Activated effector memory CD4-positive, alpha-beta T cell treated with Interleukin-2 at 50 U/mL for 16 hours (primary cell): ENCODE measurements at places on chromosomes 2 and 18.

DNA sequence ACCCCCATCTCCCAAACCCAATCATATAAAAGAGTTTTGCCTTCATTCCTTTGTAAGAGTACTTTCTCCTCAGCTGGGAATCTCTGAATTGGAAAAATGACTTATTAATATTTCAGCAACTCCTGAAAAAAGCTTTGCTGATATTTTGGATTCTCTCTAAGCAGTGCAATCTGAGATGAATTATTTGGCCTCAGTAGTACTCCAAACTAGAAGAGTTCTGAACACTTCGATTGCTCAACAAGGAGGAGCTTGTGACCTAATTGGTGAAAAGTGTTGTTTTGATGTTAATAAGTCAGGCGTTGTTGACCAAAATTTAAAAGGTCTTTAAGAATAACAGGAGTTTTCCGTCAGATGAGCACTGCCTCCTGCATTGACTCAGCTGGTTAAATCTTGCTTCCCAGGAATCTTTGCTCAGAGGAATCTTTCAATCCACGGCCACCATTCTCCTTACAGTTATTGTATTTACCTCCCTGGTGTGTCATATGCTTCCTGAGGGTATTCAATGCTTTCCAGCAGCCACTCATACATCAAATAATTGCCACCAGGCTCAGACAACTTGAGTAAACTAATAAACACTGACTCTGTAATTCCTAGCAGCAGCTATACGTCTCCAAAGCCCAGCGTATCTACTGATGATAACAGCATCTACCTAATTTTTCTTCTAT is 24.5 kb upstream of the LIPG start:
- DNase-seq = no peak

DNA sequence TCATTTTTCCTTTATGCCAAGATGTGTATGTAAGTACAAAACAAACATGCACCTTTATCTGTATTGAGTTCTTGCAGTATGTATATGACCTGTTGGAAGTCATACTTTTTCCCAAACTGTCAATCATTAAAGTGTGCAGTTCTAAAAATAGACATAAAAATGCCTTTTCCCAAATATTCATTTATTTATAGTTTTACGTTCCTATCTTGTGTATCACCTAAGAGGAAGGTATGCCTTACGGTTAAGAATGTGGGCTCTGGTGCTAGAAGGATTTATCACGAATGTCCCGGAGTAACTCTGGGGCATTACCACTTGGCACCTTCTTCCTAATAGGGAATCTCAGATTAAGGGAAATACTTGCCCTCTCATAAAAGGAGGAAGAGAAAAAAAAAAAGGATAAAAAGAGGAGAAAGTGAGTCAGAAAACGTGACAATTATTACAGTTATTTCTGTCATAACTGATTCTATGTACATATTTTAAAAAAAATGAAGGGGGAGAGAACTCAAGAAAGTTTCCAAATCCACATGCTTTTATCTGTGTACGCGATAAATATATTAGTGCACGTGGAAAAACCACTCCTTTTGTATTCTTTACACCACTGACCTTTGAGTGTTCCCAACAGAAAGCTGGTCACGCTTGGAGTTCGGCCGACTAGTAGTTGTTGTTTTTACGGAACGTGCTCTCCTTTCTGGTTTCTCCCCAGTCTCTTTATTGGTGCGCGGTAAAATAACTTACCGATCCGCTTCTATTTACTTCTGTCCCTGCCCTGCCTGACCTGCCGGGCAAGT is 721 bp downstream of the MCEE start:
- no peak for DNase-seq

DNA sequence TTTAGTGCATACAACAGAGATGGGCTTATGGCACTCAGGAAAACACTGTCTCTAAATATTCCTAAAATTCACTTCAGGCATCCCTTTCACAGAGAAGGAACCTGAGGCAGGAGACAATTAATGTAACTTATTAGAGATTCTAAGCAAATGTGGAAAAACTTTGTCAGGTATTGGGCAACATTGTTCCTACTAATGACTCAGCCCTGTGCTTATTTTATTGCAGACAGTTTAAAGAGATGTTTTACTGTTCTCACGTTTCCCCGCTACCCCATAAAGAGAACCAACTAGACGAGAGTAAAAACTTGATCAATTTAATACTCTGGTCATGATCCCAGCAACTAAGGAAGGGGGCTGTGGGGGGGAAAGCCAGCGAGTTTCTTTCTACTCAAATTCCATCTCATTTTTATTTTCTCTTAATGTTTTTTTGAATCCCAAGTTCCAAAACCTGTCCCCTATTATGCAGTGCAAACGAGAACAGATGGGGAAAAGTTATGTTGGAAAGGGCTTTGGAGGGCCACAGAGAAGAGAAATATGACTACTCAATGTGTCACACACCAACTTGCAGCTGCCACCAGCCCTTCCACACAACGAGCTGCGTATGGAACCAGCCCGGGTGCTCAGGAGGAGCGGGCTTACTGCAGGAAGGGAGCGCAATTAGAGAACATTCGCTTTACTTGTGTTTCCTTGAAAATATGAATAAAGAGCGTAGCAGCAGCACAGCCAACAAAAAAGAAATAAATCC is 18.7 kb upstream of the ACVR1 start:
- DNase-seq = no peak

- no peak for DNase-seq
These were observed 609 bp upstream of the ZNF2 start for GRCh38 chr2:95165030-95165370.

- DNase-seq = no peak
These were observed 9.1 kb upstream of the AP1S3 start for GRCh38 chr2:223846515-223846914.

GRCh38 chr2:120434492-120435308 is 88.8 kb downstream of the INHBB start:
- DNase-seq = no peak

DNA sequence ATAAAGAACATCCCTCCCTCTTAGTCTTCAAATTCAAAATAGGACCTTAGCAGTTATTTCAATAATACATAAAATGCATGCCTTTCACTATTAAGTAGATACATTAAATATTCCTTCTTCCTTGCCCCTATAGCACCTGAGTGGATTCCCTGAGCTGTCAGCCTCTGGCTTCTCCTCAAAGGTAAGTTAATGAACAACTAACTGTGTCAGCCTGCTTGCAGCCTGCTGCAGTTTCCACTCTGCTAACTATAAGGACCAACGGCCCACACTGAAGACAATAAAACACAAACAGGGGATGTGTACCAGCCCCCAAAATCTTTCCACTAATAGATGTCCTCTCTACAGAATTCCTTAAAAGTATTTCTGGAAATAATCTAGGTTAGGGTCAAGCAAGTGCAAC is 5.0 kb downstream of the KCTD1 start:
- DNase-seq = no peak

- DNase-seq = no peak
These were observed 188.7 kb upstream of the HNMT start for GRCh38 chr2:137775529-137775928.

DNA sequence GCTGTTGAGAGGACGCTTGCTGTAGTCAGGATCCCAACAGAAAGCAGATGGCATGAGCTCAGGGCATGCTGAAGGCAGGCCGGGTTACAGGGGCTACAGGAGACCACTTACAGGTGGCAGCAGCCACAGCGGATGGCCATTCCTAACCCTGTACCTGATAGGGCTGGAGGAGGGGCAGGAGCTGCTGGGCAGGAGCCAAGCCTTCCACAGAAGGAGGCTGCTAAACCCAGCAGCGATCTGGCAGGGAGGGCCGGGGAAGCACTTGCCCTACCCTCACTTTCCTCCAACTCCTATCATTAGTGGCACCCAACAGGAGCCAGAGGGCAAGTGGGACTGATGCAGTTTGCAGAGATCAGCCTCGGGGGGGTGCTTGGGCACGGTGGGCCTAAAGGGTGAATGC is 2.0 kb downstream of the ASB18 start:
- DNase-seq = no peak

DNA sequence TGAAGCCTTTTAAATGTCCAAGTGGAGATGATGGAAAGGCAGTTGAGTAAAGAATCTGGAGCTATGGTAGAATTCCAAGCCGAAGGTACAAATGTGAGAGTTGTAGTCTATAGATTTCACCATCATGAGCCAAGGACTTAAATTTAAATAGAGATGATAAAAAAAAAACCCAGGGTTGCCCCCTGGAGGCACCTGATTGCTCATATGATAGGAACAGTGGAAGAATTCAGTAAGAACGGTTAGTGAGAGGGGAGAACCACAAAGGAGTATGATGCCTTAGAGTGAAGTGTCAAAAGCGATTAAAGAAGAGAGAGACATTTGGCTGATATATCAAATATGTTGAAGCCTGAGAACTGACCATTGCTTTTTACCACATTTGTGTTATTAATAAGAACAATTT is 11.9 kb downstream of the NYAP2 start:
- no peak for DNase-seq

- no peak for DNase-seq
These were observed 4.5 kb downstream of the KLF11 start for GRCh38 chr2:10047616-10048500.

- DNase-seq = no peak
These were observed 52.7 kb upstream of the ODC1 start for GRCh38 chr2:10500601-10501361.

DNA sequence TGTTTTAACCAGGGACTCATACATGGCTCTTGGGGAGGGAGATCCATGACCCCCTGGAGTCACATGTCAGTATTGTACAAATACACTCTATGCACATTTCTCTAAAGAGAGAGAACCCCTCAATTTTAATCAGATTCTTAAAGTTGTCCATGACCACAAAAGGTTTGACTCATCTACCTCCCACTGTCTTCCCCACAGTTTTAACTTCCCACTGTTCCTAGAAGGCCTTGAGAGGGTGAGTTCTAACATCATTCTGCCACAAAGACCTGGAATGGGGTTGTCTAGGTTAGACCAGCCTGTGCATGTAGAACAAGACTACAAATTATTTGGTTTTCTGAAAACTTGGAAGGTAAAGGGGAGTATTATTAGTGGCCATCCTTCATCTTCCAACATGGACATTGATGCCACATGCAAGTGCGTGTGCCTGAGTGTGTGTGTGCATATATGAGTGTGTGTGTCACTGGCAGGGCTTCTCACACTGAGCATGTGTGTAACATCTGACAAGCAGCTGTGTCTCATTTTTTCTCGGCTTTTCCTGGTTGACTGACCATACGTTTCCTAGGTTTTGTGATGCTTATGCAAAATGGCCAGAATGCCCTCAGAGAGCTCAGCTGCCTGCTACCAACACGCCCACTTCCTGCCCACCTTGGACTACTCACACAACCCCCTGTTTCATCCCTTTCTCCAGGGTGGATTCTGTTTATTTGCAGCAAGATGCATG is 94.6 kb upstream of the LGALSL start:
- DNase-seq = no peak

- DNase-seq = no peak
These were observed 1.7 kb upstream of the HS6ST1 start for GRCh38 chr2:128320192-128320905.

DNA sequence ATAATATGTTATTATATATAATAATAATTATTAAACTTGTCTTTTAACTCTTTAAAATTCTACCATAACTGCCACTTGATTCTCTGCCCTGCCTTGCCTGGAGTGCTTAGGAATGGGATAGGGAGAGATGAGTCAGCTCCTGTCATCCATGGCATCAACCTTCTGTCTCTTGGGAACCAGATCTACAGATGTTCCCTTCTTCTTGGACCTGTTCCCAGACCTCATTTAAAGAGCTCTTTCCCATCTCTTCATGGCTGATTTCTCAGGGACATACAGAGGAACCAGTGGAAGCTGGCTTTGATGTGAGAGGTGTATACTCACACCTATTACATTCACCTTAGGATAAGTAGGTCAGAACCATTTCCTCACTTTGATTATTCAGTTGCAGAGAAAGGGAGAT is 155.3 kb upstream of the MYO3B start:
- DNase-seq = no peak

DNA sequence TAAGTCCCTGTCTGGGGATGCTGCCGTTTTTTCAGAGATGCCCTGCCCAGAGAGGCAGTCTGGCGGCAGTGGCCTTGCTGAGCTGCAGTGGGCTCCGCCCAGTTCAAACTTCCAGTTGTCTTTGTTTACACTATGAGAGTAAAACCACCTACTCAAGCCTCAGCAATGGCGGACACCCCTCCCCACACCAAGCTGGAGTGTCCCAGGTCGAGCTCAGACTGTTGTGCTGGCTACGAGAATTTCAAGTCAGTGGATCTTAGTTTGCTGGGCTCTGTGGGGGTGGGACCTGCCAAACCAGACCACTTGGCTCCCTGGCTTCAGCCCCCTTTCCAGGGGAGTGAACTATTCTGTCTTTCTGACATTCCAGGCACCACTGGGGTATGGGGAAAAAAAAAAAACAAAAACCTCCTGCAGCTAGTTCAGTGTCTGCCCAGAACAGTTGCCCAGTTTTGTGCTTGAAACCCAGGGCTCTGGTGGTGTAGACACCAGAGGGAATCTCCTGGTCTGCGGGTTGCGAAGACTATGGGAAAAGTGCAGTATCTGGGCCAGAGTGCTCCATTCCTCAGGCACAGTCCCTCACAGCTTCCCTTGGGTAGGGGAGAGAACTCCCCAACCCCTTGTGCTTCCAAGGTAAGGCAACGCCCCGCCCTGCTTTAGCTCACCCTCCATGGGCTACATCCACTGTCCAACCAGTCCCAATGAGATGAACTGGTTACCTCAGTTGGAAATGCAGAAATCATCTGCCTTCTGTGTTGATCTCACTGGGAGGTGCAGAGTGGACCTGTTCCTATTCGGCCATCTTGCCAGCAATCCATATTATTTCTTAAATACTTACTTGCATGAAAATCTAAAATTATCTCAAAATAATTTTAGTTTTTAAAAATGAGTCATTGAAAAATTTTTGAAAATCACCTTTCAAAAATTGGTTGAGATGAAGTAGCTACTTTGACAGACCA is 338.0 kb downstream of the OSR1 start:
- no peak for DNase-seq

DNA sequence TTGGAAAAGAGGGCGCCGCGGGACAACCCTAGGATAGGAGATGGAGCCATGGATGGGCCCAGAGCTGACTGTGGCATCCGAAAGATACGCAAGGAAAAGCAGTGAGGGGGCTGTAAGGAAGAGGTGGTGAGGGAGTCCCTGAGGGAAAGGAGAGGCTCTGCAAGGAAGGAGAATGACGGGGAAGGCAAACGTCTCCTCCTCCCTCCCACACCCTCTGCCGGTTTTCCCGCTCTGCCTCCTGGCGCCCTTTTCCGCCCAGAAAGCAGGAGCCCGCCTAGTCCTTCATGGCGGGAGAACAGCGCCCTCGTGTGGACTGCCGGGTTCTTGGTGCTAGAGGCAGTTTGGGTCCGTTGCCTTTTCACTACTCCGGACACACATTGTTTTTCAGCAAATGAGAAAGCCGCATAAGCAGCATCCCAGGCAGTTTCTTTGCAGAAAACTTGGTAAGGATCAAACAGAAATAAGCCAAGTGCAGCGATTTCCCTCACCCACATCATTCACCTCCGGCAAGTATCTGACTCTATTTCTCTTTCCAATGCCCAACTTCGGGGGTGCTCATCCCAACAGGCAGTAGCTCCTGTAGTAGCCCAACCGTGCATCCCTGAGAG is 200.4 kb downstream of the INO80D start:
- peak; percentile 24 for DNase-seq

- no peak for DNase-seq
These were observed 8.4 kb downstream of the DHRS9 start for GRCh38 chr2:169077674-169078240.

GRCh38 chr2:111119822-111120252 is 877 bp upstream of the BCL2L11 start:
- no peak for DNase-seq

- DNase-seq = no peak
These were observed 4.4 kb upstream of the ATP8B1 start for GRCh38 chr18:57807336-57808117.
